Glutamatergic neuron (in vitro differentiated cells): ENCODE measurements at places on chromosomes 12 and 14.

DNA sequence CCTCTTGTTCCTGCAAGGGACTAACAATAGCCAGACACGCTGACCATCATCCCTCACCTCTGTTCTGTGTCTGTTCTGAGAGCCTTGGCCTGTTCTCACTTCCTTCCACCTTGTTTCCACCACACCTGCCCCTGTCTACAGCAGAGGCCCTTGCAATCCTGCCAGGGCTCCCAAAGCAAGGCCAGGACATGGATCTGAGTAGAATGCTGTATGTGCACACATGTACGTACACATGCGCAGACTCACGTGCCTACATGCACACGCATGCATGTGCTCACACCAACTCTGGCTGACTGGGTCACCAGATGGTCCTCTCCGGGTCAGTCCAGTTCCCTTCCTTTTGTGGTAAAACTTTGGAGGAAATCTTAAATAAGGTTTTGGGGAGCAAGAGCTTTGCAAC, 133.0 kb upstream of the C14orf180 start:
- DNase-seq, result no peak

- DNase-seq, result no peak
These were observed 4.0 kb downstream of the KRT5 start for GRCh38 chr12:52515927-52516831.

DNA sequence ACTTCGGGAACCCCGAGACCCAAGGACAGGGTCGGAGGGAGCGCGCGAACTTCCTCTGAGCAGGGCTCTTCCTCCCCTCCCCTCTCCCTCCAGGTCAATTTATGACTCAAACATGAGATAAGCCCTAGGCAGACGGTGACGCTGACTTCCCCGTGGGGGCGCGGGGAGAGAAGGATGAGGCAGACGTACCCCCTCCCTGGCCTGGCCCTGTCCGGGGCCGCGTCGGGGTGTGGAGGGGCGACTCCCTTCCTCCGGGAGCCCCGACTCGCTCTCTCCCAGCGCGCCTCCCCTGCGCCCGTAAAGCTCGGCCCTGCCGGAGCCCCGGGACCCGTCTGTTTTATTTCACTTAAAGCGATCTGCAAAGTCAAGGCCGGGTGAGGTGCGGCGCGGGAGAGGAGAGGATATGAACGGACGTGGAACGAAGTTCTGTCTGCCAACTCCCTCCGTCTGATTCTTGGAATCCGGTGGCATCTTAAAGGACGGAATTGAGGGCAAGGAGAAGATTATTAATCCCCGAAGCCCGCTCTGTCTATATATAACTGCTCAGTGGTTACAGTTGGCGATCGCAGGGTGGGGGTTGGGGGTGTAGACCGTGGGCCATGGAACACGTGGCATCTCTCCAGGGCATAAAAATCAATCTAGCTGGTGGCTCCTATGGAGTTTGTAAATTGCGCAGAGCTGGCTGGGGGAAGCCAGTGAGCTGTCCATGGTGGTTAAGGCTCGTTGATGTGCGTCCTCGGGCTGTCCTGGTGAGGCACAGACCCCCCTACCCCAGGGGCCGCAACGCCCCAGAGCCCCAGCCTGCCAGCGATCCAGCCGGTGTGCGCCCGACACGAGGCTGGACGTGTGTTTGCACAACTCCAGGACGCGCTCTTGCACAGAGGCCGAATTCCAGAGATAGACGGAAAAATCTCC, 2.9 kb upstream of the PTHLH start:
- DNase-seq, result peak; percentile 50

DNA sequence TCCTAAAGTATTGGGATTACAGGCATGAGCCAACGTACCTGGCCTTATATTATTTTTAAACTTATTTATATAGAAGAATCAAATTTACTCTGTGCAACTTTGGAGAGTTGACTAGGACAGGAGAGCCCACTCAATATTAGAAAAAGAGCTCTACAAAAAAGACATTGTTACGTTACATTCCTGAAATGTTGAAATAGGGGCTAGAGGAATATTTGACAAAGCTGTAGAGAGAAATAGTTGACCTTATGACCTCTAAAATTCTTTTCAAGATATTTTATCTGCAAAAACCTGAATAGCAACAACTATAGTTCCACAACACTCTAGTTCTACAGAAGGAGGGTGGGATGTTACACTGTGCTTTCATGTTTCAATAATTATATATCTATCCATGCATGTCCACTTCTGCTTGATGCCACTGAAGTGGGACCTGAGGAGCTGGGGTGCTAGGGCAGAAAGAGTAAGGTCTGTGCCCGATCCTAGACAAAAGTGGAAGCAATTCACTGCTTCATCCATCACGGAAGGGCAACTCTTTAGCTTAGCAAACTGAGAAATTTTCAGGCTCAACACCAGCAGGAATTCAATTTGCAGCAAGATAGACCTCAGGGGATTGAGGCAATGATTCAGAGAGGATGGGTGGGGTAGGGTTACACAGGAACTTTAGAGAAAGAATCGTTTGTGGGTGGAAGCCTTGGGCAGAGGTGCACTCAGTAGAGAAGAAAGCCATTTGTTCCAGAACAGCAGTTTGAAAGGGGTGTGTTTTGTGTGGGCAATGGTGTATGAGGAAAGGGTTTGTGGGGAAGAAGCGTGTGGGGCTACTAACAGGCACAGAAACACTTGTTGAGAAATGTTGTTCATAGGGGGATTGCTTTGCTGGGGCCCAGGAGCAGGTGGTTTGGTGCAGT, 16.0 kb upstream of the RNASE10 start:
- no peak for DNase-seq

DNA sequence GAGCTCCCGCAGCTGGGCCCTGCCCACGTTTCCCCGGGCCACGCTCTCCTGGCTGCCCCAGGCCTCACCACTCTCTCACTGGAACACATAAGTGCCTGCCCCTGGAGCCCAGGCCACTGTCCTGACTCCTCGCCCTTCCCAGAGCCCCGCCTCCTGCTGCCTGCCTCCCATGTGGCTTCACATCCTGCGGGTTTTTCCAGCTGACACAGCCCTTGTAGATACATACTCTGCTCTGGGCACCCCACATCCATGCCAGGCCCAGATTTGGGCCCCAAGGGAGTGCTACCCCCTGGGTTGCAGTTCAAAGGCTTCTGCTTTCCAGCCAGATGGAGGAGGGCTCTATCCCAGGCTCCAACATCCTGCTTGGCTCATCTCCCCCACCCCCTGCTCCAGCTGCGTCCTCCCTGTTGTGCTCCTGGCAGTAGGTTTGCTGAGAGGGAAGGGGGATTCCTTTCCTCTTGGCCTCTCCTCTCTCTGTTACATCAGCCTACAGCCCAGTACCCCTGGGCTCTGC, 60.1 kb downstream of the TSPAN9 start:
- DNase-seq, result peak; percentile 70

GRCh38 chr12:44465139-44465538, 411.0 kb downstream of the NELL2 start:
- no peak for DNase-seq

- no peak for DNase-seq
These were observed 52.2 kb downstream of the CKAP4 start for GRCh38 chr12:106195621-106196027.

DNA sequence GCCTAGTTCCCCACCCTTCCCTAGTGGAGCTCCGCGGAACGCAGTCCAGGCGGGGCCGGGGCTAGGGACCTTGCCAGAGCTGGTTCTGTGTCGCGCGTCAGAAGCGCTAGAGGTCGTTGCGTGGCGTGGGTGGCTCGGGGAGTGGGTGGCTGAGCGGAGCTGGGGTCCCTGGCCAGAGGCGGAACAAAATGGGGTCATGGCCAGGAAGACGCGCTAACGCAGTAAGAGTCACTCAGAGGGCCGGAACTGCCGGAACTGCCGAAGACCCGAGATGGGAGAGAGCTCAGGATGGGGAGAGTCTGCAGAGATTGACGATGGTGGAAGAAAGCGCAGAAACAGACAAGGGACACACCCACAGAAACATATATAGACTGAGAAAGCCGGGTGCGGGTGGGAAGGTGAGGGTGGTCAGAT, 4.8 kb downstream of the DGKA start:
- DNase-seq, result no peak
